ENCODE measurements at places on chromosomes 16 and 17.

DNA sequence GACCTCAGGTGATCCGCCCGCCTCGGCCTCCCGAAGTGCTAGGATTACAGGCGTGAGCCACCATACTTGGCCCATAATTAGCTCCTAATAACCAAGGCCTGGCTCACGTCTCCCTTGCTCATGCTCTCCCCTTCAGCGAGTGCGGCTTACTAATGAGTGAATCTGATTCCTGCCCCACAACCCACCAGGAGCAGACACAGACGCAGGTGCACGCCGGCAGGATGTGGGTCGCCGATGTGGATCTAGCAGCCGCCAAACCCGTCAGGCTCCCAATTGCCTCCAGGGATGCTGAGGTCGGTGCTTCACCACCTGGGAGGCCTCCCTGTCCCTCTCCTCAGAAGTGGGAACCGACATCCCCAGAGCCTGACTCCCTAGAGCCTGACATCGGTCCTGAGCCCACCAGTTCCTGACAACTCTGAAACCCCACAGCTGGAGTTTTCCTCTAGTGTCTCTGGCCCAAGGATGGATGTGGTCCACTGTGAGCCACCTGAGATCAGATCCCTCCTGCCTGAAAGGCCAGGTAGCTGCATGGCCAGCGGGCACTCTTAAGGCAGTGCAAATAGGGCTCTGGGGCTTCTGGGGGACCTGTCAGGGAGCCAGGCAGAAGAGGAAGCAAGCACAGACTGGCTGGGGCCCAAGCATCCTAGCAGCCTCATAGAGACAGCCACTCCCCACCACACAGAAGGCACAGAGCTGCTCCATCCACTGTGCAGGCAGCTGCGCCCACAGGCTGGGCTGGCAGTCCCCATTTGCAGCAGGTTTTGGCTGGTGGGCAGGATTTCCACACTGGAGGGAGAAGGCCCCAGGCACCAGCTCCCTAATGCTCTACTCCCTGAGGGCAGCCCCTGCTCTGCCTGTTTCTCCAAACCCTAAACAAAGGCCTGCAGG is 10.8 kb downstream of the EXOC7 start:
- no peak for DNase-seq

DNA sequence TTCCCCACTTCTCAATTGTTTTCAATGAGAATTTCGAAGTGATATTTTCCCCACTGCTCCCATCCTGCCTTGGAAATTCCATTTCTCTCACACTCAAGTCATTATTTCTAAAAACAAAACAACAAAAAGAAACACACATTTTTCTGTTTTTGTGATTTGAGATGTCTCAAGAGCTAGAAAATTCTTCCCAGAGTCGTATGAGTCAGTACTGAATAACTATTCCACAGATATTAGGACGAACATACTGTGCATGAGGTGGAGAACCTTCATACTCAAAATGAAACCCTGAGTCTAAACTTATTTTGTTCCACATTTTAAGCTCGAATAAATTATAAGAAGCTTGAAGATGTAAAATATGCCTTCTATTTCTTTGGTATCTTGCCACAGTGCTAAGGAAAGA is 204.6 kb downstream of the SLC39A11 start:
- no peak for DNase-seq

GRCh38 chr17:2138761-2139160 is 83.9 kb downstream of the HIC1 start:
- no peak for DNase-seq

DNA sequence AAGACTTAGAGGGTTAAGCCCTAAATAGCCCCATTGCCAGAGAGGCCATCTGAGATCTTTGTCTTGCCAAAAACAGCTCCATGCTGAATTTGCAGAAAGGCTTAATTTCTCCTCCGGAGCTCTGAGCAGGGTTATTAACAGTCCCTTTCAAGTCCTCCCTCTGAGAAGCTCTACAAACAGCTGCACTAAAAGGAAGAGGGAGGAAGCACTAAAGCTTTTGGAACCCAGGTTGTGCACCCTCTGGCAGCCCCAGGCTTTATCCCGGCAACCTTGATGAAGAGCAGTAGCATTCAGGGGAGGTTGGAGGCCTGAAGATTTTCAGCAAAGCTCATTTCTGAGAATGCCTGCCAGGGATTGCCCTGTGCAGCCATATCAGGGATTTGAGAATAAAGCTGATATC is 554.7 kb downstream of the RBFOX1 start:
- no peak for DNase-seq

DNA sequence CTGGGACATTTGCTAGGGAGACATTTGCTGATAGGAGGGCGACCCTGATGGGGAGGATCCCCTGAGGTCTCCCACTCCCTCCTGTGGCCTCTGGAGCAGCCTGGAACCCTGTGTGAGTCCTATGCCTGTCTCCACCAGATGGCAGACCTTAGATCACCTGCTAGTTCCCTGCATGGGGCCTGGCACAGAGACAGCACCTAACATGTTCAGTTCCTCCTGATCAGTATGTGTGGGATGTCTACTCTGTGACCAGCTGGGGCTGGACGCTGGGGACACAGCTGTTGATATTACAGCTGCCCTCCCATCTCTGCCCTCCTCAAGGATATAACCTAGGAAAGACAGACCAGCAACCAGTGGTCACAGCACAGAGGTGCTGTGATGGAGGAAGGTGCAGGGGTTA is 1.1 kb upstream of the ADCY7 start:
- DNase-seq = no peak

DNA sequence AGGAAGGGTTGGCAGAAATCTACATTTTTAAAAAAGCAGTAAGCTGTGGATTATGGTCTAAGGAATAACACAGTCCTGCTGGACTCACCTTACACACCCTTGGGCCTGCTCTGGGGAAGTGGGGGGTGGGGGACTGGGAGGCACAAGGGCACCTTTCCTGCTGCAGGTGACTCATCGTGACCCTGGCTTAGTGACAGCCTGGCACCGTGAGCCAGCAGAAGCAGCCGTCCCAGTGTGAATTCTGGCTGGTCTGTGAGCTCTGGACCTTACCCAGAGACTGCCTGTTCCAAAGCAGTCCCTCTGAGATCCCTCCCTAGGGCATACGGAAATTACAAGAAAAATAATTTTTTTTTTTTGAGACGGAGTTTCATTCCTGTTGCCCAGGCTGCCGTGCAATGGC is 4.2 kb upstream of the CRK start:
- DNase-seq = no peak

GRCh38 chr17:78351449-78352006 is 8.3 kb downstream of the SOCS3 start:
- no peak for DNase-seq

DNA sequence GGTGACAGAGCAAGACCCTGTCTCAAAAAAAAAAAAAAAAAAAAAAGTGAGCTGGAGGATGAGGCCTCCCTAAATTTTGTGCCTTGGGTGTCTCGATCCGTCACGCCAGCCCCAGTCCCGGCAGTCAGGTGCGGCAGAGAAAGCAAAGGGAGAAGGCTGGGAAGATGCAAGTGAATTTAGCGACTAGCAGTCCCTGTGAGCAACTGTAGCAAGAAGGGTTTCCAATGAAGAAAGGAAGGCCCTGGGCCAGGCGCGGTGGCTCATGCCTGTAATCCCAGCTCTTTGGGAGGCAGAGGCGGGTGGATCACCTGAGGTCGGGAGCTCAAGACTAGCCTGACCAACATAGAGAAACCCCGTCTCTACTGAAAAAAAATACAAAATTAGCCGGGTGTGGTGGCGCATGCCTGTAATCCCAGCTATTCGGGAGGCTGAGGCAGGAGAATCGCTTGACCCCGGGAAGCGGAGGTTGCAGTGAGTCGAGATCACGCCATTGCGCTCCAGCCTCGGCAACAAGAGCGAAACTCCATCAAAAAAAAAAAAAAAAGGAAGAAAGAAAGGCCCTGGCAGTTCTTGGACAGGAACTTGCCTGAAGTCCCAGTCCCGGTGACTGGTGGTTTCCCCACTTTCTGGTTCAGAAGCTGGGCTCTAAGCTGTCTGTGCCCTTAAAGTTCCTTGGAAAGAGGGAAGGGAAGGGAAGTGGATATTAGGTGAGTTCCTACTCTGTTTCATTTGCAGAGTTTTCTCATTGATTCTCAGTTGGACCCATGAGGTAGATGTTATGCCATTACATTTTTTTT is 1.8 kb upstream of the QPRT start:
- DNase-seq = no peak

GRCh38 chr17:7041607-7042500 is 2.0 kb downstream of the SLC16A11 start:
- no peak for DNase-seq

DNA sequence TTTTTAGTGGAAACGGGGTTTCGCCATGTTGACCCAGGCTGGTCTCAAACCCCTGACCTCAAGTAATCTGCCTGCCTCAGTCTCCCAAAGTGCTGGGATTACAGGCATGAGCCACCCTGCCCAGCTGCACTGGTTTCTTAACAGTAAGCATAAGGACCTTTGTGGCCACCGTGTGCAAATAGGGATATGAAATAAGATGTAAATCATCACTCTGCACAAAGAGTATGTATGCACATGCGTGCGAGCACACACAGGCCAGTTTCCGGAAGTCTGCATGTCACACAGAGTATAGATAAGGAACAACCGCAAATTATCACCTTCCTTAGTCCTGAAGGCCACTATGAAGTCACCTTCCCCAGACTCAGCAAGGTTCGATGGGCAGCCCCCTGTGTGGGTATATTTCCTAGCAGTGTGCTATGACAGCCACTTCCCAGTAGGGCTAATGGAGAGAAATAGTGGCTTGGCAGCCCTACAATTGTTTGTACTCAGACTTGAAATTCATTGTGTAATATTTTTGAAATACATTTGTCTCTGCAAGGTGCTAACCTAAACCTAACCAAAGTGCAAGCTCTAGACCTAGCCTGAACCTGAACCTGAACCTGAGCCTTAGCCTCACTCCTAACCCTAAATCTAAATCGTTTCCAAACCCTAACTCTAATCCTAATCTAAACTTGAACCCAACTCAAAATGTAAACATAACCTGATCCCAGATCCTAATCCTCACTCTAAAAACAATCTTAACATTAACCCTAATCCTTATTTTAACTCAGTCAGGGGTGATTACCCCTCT is 48.4 kb upstream of the SKAP1 start:
- peak; percentile 5 for DNase-seq

GRCh38 chr17:6496640-6497441 is 52.6 kb downstream of the PIMREG start:
- DNase-seq = no peak

DNA sequence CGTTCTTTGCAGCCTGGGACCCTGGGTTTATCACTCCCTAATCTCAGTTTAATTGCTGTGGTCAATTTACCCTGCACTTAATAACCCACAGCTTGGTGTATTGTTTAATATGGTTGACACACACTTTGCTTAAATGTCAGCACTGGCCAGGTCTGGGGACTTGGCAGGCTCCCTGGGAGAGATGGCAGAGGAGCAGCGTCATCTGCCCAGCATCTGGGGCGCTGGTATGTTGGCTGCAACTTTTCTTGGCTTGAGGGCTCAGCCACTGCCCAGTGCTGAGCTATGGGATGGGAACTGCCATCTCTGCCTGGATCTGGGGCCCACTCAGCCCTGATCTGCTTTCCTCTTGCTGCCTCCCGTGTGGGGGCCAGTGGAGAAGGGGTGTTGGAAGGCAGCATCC is 115.7 kb upstream of the IRX3 start:
- DNase-seq = no peak

Data from stimulated activated CD4-positive, alpha-beta T cell treated with anti-CD3 and anti-CD28 coated beads, Interleukin-4, amount 100 ng/mL, for 48 hours (primary cell).